CD8-positive, alpha-beta T cell (primary cell): ENCODE measurements at places on chromosomes 2 and 18.

- no peak for DNase-seq
Measured at GRCh38 chr2:42008241-42008921, 39.4 kb upstream of the PKDCC start.

DNA sequence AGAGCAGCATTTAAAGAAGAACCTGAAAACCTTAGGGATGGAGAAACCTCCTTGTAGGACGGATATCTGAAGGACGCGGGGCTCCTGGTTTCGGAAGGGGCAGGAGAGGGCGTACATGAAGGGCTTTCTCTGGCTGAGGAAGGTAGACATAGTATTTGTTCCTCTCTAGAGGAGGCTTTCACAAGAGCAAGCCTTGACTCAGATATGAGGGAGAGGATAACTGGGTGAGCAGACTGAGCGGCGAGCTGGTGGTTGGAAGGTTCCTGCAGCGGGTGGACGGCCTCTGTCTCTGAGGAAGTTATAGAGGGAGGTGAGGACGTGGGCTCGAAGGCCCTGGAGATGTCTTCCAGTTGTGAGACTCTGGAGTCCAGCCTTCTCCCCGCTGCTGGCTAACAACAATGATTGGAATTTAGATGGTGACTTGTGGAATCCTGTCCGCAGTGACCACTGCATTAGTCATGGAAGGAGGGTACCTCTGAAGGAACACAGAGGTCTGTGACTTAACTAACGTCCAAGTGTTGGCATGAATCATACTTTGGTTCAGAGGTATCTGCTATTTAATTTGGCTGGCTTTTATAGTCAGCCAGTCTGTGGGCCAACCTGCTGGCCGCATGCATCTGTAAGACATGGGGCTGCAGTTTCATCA lies 80.9 kb downstream of the ASAP2 start:
- no peak for DNase-seq

GRCh38 chr2:61534926-61535325 lies 3.2 kb downstream of the XPO1 start:
- DNase-seq: no peak

DNA sequence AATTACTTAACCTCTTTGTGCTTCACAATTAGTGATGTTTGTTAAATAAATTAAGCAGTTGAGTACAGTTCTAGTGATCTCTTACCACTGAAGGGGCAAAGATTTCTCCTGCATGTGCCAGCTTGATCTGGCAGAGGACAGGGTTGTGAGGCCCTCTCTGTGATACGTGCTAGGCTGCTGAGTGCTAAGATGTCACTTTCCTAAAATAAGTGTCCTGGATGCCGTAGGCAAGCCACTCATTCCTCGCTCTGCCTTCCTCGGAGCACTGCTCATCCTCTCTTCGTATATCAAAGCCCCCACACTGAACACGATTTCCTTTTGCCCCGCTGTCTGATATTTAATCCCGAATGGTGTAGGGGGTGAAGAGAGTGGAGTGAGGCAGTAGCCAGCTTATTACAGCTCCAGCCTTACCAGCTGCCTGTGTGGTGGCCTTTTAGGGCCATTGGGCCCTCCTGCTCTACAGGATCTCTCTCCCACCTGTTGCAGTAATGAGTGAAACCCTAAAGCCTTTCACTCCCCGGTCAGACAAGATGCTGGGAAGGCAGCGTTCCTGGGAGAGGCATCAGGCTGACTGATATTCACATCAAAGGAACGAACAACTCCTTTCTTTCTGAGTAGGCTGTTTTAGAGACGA lies 40.5 kb downstream of the PTPRM start:
- DNase-seq: no peak

DNA sequence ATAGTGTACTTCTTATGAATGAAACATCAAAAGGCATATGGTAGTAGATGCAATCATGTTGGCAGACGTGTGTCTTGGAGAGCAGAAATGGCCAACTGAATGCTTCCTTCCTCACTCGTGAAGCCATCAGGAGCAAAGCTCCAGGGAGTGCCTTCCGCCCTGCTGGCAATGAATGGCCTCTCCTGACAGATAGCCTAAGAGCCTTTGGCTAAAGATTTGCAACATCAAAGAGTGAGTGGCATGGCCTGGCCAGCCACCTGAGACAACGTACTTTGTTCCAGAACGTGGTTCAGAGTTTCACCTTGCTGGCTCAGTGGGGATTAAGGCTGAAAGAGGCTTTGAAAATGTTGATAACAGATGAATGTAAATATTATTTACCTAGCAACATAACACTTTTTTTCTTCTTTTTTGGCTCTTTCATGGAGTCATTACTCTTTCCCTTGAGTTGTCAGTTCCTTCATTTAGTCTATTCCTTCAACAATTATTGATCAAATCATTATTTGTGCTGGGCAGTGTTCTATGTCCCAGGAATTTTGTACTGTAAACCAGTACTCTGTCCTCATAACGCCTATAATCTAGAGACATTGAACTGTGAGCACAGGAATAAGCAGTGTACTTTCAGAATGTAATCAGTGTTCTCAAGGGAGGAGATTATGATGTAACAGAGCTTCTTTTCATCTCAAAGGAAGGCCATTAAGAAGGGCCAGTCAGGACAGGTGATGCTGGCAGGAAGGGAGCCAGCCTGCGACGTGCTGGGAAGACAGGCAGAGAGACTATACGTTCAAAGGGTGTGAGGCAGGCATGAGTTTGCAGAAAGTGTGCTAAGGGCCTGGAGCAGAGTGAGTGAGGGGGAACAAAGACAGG lies 59.4 kb upstream of the SH3RF3 start:
- peak; percentile 32 for DNase-seq

DNA sequence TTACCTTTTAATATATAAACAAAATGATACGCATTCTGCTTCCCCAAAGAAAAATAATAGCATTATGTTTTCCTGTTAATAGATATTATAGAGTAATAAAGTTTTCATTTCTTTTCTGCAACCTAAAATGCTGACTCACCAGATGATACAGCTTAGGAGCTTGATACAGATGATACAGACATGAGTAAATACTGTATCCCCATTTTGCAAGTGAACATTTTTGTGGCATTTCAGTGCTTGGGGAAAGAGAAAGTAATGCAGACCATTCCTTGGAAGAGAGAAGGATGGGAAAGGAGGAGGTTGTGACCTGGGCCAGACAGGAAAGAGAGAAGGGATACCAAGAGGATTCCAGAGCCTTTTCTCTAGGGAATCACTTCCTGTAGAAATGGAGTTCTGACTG lies 97.5 kb upstream of the FSHR start:
- no peak for DNase-seq

GRCh38 chr2:147467441-147467840 lies 377.4 kb upstream of the ACVR2A start:
- DNase-seq: no peak
